ENCODE measurements at places on chromosomes 3 and 15. TPM values are rescaled to one million over a fixed set of nuclear protein-coding genes. Genes with fewer than 3 reads are reported as not detected.
A peak's percentile ranks its signal among the peaks of the same experiment; 100 is the strongest.

GRCh38 chr3:180040966-180041365, 4.2 kb upstream of the PEX5L start:
- H3K36me3 ChIP-seq: no peaks in the 10 kb centered on the region
- peaks cover 29% of the 10 kb centered on the region for H3K27me3 ChIP-seq
- H3K4me3 ChIP-seq: no peak overlapping the region
- H3K27ac ChIP-seq: no peak overlapping the region
- no peak for DNase-seq

DNA sequence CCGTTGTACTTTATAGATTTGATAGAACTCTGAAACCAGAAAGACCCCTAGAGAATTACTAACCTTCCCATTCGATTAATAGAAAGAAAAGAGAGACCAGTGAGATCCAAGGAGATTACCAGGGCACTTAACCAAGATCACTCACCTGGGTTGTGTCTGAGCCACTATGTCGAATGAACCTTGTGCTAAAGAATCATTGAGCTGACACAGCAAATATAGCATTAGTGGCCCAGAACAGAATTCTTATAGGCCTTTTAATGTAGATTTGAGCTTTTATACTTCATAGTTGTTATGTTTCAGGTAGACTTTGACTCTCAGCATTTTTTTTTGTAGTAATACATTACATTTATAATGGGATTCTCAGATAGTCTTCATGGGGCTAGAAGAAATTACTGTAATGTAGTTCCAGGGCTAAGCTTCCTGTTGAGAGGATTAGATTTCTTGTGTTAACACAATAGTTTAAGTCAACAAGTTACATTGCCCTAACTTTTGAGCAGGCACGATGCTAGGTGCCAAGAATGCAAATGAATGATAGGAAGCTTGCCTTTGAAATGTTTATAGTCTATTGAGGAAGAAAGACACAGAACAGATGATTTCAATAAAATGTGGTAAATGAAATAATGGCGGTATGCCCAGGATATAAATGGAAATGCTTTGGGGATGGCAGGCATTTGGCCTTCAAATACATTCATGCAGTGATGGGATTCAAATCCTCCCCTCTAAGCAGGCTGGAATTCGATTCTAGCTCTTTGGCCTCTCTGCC, 24.4 kb upstream of the ABHD10 start:
- no peaks in the 10 kb centered on the region for H3K4me1 ChIP-seq
- DNase-seq: no peak
- no peaks in the 10 kb centered on the region for H3K27me3 ChIP-seq
- peaks cover 5% of the 10 kb centered on the region for H3K36me3 ChIP-seq

- no peak overlapping the region for H3K4me3 ChIP-seq
- no peak for DNase-seq
- H3K27ac ChIP-seq: no peak overlapping the region
- H3K4me1 ChIP-seq: no peaks in the 10 kb centered on the region
These were observed 432.5 kb downstream of the MFSD1 start for GRCh38 chr3:159234306-159234705.

DNA sequence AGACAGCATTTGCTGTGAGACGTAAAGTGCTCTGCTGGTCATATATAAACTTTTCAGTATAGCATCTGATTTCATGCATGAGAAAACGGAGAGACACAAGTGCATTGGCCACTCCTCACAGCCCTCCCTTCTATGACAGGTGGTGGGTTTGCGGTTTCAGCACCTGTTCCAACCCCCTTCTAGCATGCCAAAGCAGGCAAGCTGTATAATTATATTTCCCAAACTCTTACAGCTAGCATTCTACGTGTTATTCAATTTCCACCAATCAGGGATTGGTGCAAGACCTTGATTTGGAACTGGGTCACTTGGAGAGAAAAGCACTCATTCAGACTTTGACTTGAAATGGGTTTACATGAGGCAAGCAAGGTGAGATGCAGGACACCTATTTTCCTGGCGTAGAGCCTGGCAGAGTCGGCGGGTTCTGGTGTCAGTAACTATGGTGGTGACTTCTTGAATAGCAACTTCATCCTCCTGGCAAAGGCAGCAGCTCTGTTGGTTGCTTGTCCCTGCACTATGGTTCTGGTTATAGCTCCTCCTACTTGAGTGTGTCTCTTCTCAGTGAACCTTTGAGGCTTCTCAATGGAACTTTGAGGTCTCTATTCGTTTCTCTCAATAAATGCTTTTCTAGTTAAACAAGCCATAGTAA, 356.5 kb downstream of the TBL1XR1 start:
- no peaks in the 10 kb centered on the region for H3K27me3 ChIP-seq
- no peaks in the 10 kb centered on the region for H3K4me1 ChIP-seq
- no peak overlapping the region for H3K27ac ChIP-seq
- H3K36me3 ChIP-seq: no peaks in the 10 kb centered on the region
- H3K4me3 ChIP-seq: no peak overlapping the region

DNA sequence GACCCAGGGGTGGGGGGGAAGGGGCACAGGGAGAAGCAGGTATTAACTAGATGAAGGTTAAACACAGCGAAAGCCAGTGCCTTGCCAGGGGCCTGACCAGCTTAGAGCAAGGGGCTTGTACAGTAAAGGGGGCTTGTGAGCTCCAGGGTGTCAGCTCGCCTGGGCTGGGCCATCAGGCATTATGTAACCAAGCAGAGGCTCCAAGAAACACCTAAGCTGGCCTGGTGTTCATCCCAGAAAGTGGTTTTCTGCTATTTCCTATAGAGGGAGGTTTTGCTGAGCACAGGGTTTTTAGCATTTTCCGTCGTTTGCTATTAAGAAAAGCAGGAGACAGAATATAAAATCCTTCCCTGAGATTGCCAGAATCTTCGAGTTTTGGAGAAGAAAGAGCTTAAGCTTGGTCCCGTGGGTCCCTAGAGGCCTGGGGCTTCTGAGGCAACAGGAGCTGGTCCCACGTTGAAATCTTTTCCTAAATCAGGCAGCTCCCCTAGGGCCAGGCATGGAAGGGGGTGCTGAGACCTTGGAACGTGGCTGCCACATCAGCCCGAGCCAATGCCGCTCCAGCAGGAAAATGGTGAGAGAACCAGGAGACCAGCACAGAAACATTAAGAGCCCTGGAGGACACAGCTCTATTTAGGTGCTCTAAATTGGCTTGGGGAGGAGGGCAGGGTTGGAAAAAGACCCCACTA, 71.4 kb downstream of the ISG20 start:
- peaks cover 19% of the 10 kb centered on the region for H3K4me1 ChIP-seq
- no peaks in the 10 kb centered on the region for H3K36me3 ChIP-seq
- no peak overlapping the region for H3K4me3 ChIP-seq
- H3K27me3 ChIP-seq: no peaks in the 10 kb centered on the region
- no peak overlapping the region for H3K27ac ChIP-seq

GRCh38 chr3:154775821-154776548, 304.1 kb upstream of the MME start:
- H3K27me3 ChIP-seq: no peaks in the 10 kb centered on the region
- no peak overlapping the region for H3K4me3 ChIP-seq
- no peaks in the 10 kb centered on the region for H3K4me1 ChIP-seq
- DNase-seq: no peak
- no peaks in the 10 kb centered on the region for H3K36me3 ChIP-seq

GRCh38 chr3:115212615-115213014, 65.5 kb upstream of the ZBTB20 start:
- no peak overlapping the region for H3K4me3 ChIP-seq
- no peaks in the 10 kb centered on the region for H3K4me1 ChIP-seq
- H3K36me3 ChIP-seq: no peaks in the 10 kb centered on the region
- H3K27me3 ChIP-seq: no peaks in the 10 kb centered on the region
- DNase-seq: no peak

DNA sequence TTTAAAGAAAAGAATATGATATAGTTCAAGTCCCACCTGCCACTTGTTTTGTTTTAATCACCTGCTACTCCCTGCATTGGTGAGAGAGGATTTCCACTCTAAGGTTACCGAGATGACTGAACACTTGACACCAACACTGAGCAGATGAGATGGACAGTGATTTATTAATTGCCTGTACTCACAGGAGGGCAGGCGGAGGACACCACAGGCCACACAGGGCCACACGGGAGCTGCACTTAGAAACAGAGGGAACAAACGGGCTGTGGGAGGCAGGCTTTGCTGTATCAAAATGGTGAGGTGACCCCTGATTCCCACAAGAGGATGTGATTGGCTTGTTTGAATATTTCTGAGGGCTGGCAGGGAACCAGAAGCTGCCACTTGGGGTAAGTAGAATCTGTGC, 10.8 kb downstream of the MINAR1 start:
- no peak for DNase-seq
- H3K36me3 ChIP-seq: no peaks in the 10 kb centered on the region
- no peak overlapping the region for H3K27ac ChIP-seq
- no peaks in the 10 kb centered on the region for H3K27me3 ChIP-seq
- H3K4me1 ChIP-seq: no peaks in the 10 kb centered on the region

- DNase-seq: no peak
- H3K27me3 ChIP-seq: no peaks in the 10 kb centered on the region
- no peaks in the 10 kb centered on the region for H3K4me1 ChIP-seq
- no peaks in the 10 kb centered on the region for H3K36me3 ChIP-seq
These were observed 32.4 kb upstream of the MME start for GRCh38 chr3:155047672-155048071.

DNA sequence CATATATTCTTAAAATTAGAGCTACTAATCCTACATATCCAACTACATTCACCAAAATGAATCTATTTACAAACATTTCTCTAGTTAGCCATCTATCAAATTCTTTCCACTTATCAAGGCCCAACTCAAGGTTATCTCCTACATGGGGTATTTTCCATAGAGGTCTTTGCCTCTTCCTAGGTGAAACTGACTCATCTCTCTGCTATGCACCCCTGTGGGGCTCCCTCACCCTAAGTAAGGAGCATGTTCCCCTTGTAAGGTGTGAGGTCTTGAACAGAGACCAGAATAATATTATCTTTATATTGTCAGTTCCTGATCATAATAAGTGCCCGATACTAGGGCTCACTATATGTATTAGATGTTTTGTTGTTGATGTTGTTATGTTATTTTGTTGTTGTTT, 74.6 kb upstream of the TSC22D2 start:
- H3K27me3 ChIP-seq: no peaks in the 10 kb centered on the region
- H3K27ac ChIP-seq: no peak overlapping the region
- no peak for DNase-seq
- H3K36me3 ChIP-seq: no peaks in the 10 kb centered on the region

DNA sequence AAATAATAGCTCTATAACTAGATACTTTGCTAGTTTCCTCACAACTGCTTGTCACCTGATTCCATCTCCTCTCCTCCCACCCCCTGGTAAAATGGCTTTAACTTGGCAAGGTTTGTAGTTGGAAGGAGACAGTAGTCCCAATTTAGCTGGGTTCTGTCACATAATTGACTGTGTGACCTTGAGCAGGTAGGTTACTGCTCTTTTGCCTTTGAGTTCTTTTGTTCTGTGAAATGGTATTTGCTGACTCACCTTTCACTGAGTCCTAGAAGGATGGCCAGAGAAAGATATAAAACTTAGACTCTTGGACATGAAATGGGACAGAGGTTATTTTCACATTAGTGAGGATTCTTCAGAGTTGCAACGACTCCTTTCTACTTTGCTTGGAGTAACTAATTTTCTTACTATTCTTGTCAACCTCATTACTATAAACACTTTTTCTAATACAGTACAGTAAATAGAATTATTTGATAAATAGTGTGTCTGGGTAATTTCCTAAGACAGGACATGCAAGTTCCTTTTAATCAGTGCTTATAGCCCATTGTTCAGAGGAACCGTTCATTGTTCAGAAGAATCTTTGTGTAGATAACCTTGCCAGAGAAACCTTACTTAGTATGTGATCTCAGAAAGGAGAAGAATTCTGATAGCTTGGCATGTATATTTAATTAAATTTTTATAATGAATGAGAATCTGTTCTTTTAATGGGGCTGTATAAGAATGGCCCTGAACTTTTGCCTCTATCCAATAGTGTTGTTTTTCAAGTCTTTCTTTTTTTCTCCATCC, 14.3 kb downstream of the AKAP13 start:
- no peak for DNase-seq
- peaks cover 17% of the 10 kb centered on the region for H3K4me1 ChIP-seq
- H3K27ac ChIP-seq: peak overlapping the region; percentile 45
- H3K27me3 ChIP-seq: no peaks in the 10 kb centered on the region
- H3K4me3 ChIP-seq: no peak overlapping the region

DNA sequence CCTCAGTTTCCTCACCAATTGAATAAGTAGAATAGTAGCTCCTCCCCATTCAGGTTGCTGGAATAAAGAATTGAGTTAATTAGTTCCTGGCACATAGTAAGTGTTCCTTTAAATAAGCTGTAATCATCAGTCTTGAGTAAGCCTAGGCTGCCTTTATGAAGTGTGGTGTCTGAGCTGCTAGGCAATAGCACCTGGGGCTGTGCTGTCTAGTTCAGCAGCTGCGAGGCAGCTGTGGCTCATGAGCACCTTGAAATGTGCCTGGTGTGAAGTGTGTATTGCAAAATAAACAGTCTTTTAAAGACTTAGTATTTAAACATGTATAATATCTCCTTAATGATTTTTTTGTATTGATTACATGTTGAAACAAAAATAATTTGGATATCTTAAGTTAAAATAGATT, 77.6 kb downstream of the TOP2B start:
- no peak overlapping the region for H3K4me3 ChIP-seq
- peaks cover 12% of the 10 kb centered on the region for H3K4me1 ChIP-seq
- H3K27me3 ChIP-seq: no peaks in the 10 kb centered on the region
- no peak for DNase-seq

GRCh38 chr3:152910211-152910610, 75.3 kb downstream of the P2RY1 start:
- H3K27me3 ChIP-seq: no peaks in the 10 kb centered on the region
- H3K27ac ChIP-seq: no peak overlapping the region
- no peak overlapping the region for H3K4me3 ChIP-seq
- H3K4me1 ChIP-seq: peaks cover 11% of the 10 kb centered on the region
- no peaks in the 10 kb centered on the region for H3K36me3 ChIP-seq
- DNase-seq: no peak

- no peaks in the 10 kb centered on the region for H3K36me3 ChIP-seq
- no peak for DNase-seq
- no peaks in the 10 kb centered on the region for H3K4me1 ChIP-seq
- no peaks in the 10 kb centered on the region for H3K27me3 ChIP-seq
These were observed 19.7 kb upstream of the DNAJC19 start for GRCh38 chr3:181009225-181009624.

DNA sequence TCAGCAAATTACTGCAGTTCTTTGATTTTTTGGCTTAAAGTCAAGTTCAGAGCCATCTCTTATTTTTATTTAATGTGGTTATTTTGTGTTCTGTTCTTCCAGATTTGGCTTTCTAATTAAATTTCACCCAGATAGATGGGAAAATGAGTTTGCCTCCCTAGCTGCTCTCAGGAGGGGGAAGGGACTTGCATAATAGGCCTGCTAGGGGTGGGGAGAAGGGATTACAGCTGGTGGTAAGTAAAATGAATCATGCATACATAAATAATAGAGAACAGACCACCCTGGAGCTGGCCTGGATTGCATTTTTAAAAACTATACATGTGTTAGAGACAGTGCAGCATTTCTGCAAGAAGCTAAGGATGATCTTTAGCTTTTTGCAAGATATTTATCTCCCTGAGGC, 3.9 kb upstream of the PXYLP1 start:
- peaks cover 12% of the 10 kb centered on the region for H3K4me1 ChIP-seq
- H3K36me3 ChIP-seq: no peaks in the 10 kb centered on the region
- no peak for DNase-seq
- no peak overlapping the region for H3K4me3 ChIP-seq

- no peak for DNase-seq
- no peaks in the 10 kb centered on the region for H3K4me1 ChIP-seq
- no peaks in the 10 kb centered on the region for H3K27me3 ChIP-seq
- H3K36me3 ChIP-seq: peaks cover 44% of the 10 kb centered on the region
- no peak overlapping the region for H3K4me3 ChIP-seq
These were observed 120.5 kb downstream of the LRIG1 start for GRCh38 chr3:66380200-66380932.

CFAP20DC gene
- 0.19 TPM for total RNA-seq

PLSCR5 gene
- not detected for total RNA-seq

PRSS50 gene
- not detected for total RNA-seq

CHST13 gene
- not detected for total RNA-seq

SCAMP5 gene
- total RNA-seq: 1.9 TPM

CAMK2N2 gene
- not detected for total RNA-seq

ARGFX gene
- total RNA-seq: not detected

LSAMP gene
- total RNA-seq: 4.5 TPM

CD86 gene
- 30.0 TPM for total RNA-seq

MASP1 gene
- 120 TPM for total RNA-seq

FAM43A gene
- 15.5 TPM for total RNA-seq

Data from heart left ventricle (tissue), 16 donors.